ENCODE measurements at places on chromosomes 13 and 19.

DNA sequence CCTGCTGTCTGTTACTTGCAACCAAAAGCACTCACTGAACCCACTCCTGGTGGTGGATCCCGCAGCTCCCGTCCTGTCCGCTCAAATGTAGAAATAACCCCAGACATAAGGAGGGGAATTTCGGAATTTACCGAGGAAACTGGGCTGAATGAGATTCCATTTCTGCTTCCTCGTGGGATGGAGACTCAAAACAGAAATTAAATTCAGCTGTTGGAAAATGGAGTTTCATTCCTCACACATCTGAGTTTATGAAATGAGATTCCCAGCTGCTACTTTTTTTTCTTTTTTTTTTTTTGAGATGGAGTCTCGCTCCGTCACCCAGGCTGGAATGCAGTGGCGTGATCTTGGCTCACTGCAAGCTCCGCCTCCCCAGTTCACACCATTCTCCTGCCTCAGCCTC lies 44.3 kb downstream of the COLGALT1 start:
- no peak for DNase-seq

DNA sequence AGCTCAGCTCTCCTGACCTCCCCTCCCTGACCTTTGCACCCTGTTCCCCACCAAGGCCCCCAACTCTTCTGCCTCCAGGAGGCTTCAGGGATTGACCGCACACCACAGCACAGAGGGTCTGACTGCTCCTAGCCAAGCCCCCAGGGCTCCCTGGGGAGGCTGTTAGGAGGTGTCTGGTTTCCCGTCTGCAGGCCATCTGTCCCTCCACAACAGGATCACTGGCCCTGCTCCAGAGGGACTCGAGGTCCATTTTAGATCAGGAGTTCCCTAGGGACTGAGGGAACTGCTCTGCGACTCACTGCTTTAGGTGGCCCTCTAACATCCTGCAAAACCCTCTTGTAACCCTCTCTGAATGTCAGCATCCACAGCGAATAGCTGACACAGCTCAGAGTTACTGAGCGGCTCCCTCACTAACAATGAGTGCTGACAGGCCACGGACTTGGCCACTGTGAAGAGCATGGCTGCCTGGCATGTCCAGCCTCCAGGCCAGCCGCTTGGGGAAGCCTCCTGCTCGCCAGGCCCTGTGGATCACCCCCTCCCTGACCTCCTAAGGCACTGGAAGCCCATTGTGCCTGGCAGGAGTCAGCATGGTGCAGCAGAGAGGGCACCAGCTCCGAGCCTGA lies 17.7 kb downstream of the GRIK5 start:
- DNase-seq: no peak

- peak; percentile 62 for DNase-seq
These were observed at the start of gene ZNF383 for GRCh38 chr19:37217775-37218591. Gene ZNF383 (plus strand): TSS chr19:37218214. CDS start chr19:37230454, 12,240 bp downstream.

GRCh38 chr19:38039966-38040365 lies 133.0 kb downstream of the SIPA1L3 start:
- DNase-seq: no peak

DNA sequence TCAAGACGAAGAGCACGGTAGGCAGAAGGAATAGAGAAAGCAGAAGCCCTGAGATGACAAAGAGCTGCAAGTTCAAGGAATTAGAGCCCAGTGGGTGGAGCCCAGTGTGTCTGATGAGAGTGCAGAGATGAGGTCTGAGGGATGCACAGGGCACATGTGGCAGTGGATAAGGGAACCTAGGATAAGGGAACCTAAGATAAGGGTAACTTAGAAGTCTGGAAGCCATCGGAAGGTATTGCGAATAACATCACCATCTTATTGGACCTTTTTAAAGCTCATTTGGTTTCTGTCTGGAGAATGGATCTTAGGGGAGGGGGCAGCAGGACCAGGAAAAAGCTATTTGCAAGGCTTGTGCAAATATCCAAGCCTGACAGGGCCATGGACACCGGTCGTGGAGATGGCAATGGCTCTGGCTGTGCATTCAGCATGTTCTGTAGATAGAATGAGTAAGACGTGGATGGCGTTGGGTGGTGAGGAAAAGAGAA lies 1.3 kb downstream of the FPR3 start:
- DNase-seq: no peak

DNA sequence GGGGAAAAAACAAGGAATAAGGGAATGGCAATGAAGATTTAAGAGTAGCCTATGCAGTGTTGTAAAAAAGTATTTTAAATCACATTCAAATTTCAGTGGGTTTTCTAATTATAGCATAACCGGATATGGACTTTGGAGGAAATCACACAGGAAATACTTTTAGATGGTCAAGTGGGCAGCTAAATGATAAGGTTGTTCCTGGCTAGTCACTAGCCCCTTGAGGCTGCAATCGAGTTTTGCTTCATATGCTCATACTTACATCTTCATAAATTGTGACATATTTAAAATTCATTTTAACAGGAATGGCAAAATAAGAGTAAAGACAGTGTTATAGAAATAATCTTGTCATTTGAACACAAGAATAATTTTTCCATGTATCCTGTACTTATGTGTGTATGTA lies 88.9 kb downstream of the WDFY2 start:
- no peak for DNase-seq

GRCh38 chr13:73671732-73672131 lies 462.5 kb downstream of the KLF12 start:
- DNase-seq: no peak

DNA sequence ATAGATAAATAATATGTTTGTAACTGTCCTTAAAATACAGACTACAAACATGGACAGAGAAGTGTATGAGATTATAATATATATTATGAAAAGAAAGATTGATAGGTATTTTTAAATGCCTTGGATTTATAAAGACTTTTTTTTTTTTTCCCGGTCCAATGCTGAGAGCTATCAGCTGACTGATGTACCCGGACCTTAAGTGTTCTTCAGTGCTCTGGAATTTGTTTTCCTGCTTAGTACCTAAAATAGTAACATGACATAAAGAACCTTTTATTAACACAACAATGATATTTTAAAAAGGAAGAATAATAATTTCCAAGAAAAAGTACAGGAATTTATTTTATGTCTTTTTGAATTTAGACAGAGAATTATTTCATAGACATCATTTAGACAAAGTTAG lies 795.5 kb upstream of the PCDH9 start:
- DNase-seq: no peak

DNA sequence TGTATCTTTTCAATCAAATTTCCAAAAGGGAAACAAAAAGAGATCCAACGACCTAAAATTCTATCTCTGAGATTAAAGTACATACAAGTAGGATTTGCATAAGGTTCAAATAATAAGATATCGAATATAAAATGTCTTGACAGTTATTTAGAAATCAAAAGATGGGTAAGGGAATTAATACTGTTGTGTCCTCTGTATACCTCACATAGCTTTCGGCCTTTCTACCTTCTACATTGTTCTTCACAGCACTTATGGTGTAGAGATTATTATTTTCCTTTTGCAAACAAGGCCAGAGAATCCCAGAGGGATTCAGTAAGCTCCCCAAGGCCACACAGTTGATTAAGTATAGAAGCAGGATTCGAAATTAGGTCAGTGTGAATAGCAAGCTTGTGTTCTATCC lies 403.6 kb downstream of the SPRY2 start:
- DNase-seq: no peak

- DNase-seq: no peak
These were observed 331.5 kb downstream of the ZNF536 start for GRCh38 chr19:30703645-30704044.

GRCh38 chr13:44912278-44913016 lies 76.8 kb downstream of the NUFIP1 start:
- DNase-seq: no peak

DNA sequence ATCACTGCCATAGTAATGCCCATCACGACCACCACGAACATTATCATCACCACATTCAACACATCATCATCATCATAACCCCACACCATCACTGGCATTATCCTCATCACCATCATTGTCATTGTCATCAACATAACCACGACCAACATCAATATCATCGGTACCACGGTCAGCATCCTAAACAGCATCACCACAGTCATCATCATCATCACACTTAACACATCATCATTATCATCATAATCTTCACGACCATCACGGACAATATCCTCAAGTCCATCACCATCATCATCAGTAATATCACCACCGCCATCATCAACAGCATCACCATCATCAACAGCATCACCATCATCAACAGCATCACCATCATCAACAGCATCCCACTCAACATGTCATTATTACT lies 70.3 kb downstream of the MBD3L1 start:
- DNase-seq: no peak

GRCh38 chr19:44346556-44346955 lies 9.9 kb downstream of the ZNF112 start:
- no peak for DNase-seq

- DNase-seq: no peak
These were observed 15.9 kb upstream of the FOSB start for GRCh38 chr19:45451850-45452387.

DNA sequence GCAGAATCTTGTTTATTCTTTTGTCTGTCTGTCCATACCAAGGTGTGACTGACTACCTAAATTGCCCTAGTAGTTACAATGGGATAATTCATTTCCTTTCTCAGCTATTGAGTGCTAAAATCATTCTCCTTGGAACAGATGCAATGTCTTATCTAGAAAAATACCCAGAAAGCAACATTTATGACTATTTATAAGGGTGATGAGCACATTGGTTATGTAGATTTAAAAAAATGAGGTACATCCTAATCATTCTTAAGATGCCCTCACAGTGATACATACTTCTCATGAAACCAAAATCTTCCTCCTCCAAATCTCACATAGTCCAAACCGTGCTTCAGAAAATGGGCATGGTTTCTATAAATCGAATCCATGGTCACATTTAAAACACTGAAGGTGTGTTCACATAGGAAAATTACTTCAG lies 11.6 kb upstream of the UBE2L5 start:
- no peak for DNase-seq

GRCh38 chr19:49422407-49423070 lies 702 bp downstream of the PTH2 start:
- DNase-seq: no peak

- DNase-seq: no peak
These were observed 43.3 kb downstream of the CRYL1 start for GRCh38 chr13:20482275-20482761.

GRCh38 chr13:51342706-51343105 lies 3.2 kb downstream of the SERPINE3 start:
- DNase-seq: no peak

DNA sequence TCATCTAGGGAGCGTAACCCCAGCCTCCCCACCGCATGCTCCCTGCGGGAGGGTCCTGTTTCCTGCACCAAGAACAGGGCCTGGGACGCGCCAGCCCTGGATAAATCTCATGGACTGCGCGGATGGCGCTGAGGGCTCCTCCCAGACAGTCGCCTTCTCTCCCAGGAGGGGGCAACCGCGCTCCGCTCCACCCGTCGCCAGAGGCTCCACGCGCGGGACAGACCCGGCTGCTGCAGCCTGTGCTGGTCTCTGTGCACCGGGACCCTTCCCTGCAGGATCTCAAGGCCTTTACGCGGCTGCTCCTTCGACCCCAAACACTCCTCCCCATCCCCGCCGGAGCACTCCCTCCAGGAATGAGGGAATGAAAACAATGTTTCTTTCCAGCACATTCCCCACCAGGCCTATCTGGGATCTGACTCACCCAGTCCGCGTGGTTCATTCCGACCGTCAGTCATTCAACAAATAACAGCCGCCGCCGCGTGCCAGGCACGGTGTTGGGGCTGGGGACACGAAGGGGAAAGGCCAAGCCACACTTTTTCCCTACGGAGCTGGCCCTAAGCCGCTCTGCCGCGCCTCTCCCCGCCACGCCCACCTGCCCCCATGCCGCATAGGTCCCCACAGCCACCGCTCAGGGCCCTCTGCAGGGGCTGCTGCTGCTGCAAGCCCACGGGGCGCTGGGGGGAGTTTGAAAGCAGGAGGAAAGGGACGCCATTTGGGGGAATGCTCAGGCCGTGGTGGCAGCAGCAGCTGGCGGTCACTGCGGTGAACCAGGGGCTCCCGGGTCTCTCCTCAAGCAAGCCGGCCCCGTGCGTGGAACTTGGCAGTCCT lies 6.0 kb downstream of the PNMA8B start:
- DNase-seq: no peak

DNA sequence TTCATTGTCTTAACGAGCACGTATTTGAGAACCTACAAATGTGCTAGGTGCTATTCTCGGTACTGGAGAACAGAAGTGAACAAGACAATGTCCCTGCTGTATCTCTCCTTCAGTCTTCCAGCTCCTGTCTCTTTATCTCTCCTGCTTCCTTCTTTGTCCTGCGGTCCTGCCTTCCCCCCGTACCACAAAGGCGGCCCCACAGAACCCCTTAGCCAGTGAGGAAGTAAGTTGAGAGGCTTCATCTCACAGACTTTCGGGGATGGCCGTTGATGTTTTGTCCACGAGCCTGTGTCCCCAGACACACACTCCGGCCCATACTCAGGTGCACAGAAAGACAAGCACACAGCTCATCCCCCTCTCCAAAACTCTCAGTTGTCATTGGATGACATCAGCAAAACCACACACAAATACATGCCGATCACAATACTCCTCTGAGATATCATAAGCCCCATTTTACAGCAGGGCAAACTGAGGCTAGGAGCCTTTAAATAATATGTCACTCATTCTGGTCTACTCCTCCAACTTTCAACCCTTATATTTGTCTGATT lies 507 bp upstream of the SWSAP1 start:
- no peak for DNase-seq

DNA sequence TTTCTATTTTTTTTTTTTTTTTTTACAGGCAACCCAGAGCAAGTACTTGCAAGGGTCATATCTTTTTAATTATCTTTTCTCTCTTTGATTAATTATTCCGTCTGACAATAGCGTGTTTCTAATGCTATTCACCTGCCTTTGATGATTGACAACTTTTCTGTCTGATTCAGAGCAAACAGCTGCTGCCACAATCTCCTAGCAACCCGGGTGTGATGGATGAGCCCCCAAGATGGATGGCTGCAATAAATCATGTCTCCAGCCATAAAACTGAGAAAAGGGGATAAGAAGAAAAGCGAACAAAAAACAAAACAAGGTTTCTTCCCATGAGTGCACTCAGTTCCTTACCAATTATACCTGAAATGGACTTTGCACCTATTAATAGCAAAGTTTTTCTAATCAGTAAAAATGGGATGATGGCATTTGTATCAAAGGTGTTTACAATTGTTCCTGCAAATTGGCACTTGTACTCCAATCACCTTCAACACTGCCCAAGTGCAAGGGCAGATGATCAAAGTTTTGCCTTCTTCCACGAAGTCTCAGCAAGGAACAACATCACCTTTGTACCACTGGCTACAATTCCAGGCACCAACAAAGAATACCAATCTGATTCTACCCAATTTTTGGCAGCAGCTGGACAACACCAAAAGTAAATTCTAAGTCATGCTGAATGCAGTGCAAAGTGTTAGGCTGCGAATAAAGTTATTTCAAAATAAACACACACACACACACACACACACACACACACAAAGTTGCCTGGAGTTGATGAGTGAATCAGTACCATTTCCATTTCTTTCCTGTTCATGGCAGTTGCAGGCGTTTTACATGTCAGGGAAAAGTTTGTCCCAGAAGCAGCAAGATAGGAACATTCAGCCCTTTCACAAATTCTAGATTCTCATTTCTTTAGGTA lies 12.0 kb downstream of the TSHZ3 start:
- DNase-seq: no peak

GRCh38 chr13:95608640-95609323 lies 35.7 kb downstream of the DZIP1 start:
- DNase-seq: no peak

GRCh38 chr13:50123002-50123401 lies 107.8 kb downstream of the KCNRG start:
- no peak for DNase-seq

- DNase-seq: no peak
These were observed 258.6 kb upstream of the DACH1 start for GRCh38 chr13:72125561-72125960.

GRCh38 chr13:106500445-106500844 lies 35.0 kb downstream of the EFNB2 start:
- DNase-seq: no peak
